ENCODE measurements at places on chromosomes 11 and 22. TPM values are rescaled to one million over a fixed set of nuclear protein-coding genes. Genes with fewer than 3 reads are reported as not detected.

The RAG1 gene
- total RNA-seq: 1.5 TPM

The PIWIL4 gene
- total RNA-seq: 2.8 TPM

The ARHGEF17 gene
- total RNA-seq: 95.1 TPM

The POU2AF2 gene
- total RNA-seq: not detected

The FADD gene
- 20.7 TPM for total RNA-seq

The MUC6 gene
- total RNA-seq: not detected

The TEAD1 gene
- 179 TPM for total RNA-seq

The SLC5A1 gene
- total RNA-seq: not detected

The PTPN5 gene
- 0.44 TPM for total RNA-seq

The STK33 gene
- total RNA-seq: 0.57 TPM

The MS4A6E gene
- total RNA-seq: 2.1 TPM

The OR2D2 gene
- total RNA-seq: not detected

The KDM4E gene
- total RNA-seq: not detected

The FAM227A gene
- total RNA-seq: 0.88 TPM

The BCO2 gene
- total RNA-seq: 2.4 TPM

Data from subcutaneous adipose tissue (tissue), 4 donors.